ENCODE measurements at places on chromosomes 13 and 19.

- DNase-seq, result no peak
These were observed 3.1 kb upstream of the BCL3 start for GRCh38 chr19:44745341-44745831.

DNA sequence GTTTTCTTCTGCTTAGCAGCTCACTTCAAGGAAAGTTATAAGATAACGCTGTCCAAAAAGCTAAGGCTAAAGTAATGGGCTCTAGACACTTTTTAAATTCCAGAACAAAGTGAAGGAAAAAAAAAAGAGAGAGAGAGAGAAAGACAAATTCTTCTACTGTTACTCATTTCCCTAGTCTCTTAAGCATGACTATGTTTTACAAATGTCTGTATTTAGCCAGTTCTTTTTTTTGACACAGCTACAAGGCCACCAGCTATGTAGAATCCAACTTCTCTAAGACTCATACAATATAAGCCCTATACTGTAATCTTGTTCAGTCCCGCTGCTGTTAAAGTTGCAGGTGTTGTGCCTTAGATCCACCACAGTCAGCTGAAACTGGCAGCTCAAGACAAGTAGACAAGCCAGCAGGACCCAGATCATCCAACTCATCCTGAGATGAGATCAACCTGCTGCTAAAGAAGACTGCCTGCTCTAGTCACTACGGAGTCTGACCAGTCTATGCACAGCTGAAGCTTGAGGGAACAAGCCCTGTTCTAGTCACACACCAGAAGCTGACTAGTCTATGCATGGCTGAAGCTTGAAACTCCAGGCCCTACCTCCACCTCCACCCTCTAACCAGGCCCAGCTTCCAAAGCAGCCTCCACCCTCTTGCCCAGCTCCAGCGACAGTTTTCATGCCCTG, 10.3 kb upstream of the ZNF83 start:
- DNase-seq, result no peak

DNA sequence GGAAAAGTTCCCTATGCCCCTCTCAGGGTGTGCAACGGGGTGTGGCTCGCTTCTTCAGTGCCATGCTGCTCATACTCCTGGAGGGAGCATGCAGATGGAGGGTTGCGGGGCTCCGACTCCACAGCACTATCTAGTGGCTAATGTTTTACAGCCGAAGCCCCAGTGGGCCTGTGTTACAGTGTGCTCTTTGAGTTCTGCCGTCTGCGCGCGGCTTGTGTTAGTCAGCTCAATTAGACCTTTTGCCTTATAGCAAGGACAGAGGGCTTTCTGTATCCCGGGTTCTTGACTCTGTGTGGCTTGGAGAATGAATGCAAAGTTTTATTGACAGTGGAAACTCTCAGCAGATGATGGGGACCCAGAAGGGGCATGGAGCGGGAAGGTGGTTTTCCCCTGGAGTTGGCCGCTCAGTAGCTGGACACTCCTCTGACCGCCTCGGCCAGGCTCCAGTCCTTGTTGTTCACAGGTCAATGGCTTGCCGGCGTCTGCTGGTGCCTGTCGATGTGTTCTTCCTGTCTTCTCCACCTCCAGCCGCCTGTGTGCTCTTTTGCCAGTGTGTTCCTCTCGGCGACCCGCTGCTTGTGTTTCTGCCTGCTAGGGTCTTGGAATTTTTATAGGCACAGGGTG, 383.4 kb downstream of the LMO7 start:
- peak; percentile 92 for DNase-seq

DNA sequence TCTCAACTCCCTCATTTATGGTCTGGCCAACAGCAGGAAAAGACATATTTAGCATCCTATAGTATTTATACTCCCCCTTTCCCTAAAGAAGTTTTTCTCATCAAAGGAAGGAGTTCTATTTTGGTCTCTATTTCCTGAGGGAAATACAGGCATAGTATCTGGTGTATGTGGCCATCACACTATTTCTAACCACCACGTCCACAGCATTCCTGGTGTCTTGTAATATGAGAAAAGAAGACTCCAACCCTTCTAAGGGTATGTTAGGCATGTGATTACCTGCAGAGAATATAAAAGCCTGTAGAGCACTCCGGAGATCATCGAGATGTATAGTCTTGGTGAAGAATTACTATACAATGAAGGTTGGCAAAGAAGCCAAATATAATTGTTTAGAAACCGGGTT, 137.4 kb downstream of the VWA8 start:
- DNase-seq, result no peak

DNA sequence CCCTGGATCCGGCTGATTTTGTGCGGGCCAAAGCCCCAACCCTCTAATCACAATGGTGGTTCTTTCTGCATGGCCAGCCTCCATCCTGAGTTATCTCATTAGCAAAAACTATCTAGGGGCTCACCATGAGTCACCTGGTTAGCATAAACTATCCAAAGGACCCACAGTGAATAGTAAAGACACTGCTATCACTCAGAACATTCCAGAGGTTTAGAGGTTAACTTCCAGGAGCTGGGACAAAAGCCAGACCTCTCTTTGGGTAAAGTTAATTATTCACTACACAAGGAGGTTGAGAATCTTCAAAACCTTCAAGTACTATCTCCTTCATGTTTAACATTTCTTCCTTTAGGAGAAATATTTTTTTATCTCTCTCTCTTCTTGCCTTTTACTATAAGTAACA, 18.8 kb upstream of the PPP5C start:
- DNase-seq, result no peak

- DNase-seq, result no peak
These were observed 23.8 kb upstream of the CBY2 start for GRCh38 chr13:45678282-45678681.

DNA sequence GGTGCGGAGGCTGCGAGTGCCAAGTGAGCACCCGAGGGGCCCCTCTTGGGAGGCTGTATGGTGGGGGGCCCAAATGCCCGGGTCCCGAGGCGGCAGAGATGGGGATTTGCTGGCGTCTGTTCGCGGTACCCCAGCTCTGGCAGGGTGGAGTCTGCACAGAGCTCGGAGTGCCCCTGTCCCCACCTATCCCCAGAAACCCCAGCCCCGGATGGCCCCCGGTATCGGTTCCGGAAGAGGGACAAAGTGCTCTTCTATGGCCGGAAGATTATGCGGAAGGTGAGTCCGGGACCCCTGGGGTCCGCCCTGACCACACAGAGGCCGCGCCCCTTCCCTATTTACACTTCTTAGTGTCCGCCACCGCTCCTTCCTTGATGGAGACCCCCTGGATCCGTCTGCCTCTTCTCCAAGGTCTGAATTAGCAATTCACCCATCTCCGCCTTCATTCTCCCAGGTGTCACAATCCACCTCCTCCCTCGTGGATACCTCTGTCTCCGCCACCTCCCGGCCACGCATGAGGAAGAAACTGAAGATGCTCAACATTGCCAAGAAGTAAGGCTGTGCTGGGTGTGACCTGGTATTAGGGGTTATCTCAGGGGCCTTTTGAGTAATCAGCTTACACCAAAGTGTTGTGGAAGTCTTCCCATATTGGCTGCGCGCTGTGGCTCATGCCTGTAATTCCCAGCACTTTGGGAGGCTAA, 630 bp downstream of the PNPLA6 start:
- no peak for DNase-seq

DNA sequence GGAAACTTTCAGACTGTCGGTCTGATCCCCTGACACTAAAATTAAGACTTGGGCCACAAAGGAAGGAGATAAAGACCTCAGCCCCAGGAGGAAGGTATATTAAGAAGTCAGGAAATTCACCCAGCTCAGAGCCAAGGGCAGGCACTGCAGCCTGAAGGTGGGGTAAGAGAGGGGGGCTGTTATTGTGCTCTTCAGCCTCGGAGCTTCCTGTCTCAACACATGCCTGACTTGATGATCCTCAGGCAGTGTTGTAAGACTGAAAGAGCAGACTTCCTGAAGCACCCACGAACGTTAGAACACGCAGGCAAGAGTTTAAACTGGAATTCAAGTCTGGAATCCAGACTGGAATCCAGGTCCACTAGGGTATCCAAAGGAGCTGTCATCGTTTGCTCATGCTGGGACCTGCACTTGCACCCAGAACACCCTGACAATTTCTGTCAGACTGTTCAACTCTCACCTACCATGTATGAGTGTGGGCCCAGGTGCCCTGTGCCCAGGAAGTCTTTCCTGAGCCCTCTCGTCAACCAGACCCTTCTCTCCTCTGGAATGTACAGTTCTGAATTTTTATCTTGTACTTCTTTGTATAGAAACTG, 10.7 kb upstream of the FLT1 start:
- DNase-seq, result peak; percentile 13

DNA sequence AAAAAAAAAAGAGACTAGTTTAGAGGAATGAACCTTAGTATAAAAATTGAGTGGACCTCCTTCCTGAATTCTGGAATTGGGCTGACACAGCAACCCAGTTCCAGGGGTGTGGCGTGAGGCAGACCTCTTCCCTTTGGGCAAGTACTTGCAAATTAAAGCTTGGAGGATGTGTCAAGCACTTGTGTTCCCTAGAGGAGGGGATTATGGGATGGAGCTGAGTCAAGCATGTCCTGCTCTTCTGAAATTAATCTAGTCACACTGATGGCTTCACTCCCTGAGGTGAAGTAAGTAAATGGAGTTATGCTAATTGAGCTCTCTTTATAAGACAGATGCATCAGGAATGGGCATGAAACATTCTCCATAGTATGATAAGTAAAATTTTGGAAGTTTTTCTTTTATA, 107.7 kb upstream of the HTR2A start:
- no peak for DNase-seq

DNA sequence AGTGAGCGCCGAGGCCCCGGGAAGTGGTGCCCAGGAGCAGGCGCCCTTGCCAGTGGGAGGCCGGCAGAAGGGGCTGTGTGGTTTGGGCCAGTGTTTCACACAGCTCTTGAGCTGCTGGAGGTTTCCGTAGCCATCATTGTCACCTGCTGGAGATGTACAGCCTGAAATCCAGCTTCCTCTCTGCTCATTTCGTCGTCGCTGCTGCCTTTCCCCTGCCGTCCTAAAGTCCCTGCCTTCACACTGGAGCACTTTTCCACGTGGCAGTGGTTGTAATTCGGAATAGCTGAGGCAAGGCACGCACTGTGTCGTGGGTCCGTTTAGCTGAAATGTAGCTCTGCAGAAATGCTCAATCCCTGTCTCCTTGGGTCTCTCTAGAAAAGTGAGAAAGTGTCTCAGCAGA, 13.2 kb downstream of the DAZAP1 start:
- no peak for DNase-seq

DNA sequence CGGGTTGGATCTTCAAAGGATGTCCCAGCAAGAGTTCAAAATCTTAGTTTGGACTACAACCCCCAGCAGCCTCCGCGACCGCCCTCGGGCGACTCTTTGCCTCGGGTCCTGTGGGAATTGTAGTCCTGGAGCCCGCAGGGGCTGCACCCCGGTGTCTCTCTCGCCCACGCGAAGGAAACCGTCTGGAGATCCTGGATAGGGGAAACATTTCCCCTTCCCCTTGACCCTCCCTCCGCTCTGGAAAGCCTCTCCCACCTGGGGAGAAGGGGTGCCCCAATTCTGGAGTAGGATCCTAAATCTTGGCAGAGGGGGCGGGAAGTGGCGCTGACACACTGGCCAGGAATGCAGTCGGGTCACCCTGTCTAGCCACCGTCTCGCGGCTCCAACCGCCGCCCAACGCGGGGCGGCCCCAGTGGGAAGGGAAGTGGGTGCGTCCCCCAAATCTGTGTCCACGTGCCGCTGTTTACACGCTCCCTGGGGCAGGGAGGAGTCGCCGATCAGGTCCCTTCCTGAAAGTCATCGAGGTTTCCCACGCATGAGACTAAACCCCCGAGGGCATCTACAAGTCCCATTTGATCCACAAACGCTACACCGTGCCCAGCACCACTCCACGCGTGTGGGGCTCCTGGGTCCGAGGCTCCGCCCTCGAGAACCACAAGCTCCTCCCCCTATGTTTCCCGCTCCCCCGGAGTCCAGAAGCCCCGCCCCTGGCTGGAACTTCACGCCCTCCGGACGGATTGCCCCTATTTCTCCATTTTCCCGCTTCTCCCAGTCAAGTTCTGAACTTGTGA, 761 bp upstream of the PPP1R13L start:
- DNase-seq, result peak; percentile 87

- DNase-seq, result peak; percentile 34
These were observed 577.3 kb downstream of the LMO7 start for GRCh38 chr13:76213423-76213904.

GRCh38 chr13:75258159-75258782, 223.7 kb downstream of the TBC1D4 start:
- DNase-seq, result peak; percentile 58

- peak; percentile 91 for DNase-seq
These were observed at the start of gene AMER2 for GRCh38 chr13:25171517-25172302. Gene AMER2, minus strand, starts transcription at chr13:25172288. Its CDS starts 669 bp downstream, at chr13:25171619.

DNA sequence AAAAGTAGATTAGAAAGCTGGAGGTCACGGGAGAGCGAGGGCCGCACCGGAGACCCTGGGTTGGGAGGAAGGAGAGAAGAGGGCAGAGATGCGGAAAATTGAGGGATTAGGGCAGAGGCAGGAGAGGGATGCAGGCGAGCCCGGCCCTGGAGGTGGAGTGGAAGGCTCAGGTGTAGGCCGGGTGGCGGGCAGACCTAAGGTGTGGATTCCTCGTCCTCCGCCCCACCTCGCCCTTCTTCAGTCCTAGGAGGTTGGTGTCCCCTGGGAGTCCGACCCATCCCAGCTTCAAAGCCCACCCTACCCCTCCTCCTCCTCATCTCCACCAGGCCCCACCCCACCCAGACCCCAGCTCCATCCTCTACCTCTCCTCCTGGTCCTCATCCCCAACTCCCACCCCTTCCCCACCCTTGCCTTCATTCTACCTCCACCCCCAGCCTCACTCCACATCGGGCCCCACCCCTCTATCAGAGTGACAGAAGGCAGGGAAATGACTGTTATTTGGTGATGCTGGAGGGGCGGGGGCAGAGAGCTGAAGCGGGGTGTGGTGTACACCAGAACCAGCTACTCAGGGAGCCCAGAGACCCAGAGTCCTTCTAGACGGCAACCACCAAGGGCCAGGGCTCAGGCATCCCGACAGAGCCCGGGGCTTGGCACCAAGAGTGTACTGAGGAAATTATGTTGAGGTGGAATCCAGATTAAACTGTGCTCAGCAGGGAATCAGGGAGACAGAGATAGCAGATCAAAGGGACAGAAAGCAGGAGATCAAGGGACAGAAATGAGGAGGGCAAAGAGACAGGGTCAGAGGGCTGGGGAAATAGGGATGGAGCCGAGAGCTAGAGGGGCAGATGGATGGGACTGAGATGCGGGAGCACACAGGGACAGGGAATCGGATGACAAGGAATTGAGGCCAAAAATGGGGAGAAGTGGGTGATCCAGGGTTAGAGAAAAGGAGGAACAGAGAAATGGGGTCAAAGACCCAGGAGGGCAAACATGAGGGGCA, 6.4 kb downstream of the ERFL start:
- DNase-seq, result no peak
